ENCODE measurements at places on chromosomes 1 and 21.

- no peak for DNase-seq
Measured at GRCh38 chr1:153322568-153322967, 9.8 kb upstream of the PGLYRP3 start.

DNA sequence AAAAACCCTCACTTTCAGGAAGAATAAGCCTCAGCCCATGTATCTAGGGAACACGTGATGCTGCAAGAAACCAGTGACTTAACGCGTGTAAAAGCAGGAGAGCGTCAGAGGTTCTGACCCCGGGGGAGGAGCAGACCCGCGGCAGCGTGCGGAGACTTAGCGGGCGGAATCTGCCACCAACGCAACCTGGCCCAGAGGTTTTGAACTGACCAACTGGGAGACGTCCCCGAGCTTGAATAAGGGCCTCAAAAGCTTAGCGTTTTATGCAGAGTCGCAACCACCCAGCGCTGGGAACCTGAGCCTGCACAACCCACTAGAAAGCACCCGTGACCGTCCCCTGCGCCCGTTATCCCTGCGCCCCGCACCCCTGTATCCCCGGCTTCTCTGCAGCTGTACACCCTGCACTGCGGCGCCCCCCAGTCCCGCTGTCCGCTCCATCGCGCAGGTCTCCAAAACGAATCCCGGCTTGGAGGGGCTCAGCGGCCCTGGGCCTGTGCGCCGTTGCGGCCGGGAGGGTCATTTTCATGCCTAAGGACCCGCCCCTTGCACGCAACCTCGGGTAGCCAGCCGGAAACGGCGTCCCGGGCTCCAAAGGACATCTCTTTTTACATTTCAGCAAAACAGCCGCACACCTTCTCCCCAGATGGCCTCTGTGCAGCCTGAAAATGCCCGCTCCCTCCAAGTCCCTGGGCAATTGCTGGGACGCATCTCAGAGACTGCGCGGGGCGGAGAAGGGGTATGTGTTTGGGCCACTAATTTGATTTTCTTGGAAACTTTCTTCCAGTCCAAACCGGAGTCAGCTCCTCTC, 29.4 kb upstream of the TRIM17 start:
- DNase-seq = no peak

DNA sequence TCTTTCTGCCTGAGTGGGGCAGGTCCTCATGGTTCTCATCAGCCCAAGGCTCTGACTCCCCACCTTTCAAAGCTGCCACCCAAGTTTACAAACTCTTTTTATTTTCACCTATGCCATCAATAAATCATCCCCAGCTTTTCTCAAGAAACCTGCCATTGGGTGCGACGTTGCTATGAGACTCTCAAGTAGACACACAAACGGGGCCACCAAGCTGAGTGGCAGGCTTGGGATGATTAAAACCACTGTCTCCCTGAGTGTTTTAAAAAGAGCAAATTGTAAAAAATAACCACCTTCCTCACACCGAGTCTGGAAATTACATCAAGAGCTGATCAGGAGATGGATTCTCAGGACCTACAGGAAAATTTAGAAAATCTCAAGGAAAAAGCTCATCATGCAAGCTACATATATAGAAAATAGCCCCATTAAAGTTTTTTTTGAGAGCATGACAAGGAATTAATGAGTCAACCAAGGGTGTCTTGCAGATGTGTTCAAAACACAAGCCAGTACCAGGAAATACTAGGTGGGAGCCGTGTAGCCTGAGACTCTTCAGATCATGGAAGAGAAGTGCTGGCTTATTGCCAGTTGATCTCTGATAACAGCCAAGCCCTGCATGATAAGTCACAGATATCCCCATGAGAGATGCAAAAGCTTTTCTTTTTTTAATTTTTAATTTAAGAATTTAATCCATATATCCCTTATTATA, 158.4 kb upstream of the BACE2 start:
- no peak for DNase-seq

GRCh38 chr1:113905435-113905861, 322 bp downstream of the DCLRE1B start:
- no peak for DNase-seq

DNA sequence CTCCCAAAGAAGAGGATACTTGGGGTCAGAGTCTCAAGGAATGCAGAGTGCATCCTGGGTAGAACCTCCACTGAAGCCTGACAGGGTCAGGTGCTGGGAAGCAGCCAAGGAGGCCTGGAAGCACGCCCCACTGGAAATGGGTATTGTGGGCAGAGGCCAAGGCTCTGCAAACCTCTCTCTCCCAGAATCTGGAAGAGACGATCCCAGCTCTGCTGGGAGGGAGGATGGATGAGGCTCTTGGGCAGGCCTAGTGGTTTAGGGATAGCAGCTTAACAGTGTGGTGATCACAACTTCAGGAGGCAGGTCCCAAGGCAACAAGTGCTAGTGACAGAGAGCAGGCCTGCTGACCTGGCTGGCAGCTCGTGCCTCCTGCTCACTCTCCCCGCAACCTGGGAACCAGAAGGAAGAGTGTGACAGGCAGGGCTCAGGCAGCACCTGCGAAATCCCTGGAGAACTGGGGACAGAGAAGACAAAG, 641.0 kb downstream of the PLPP3 start:
- DNase-seq = no peak

- no peak for DNase-seq
Measured at GRCh38 chr21:36185523-36185922, 28.9 kb downstream of the DOP1B start.

GRCh38 chr21:31143036-31143435, 104.8 kb upstream of the KRTAP19-8 start:
- DNase-seq = no peak

GRCh38 chr1:155478270-155478852, 84.2 kb downstream of the ASH1L start:
- DNase-seq = no peak

GRCh38 chr1:245598524-245599305, 443.9 kb downstream of the KIF26B start:
- no peak for DNase-seq

GRCh38 chr1:206568256-206568655, 44.0 kb downstream of the EIF2D start:
- no peak for DNase-seq

DNA sequence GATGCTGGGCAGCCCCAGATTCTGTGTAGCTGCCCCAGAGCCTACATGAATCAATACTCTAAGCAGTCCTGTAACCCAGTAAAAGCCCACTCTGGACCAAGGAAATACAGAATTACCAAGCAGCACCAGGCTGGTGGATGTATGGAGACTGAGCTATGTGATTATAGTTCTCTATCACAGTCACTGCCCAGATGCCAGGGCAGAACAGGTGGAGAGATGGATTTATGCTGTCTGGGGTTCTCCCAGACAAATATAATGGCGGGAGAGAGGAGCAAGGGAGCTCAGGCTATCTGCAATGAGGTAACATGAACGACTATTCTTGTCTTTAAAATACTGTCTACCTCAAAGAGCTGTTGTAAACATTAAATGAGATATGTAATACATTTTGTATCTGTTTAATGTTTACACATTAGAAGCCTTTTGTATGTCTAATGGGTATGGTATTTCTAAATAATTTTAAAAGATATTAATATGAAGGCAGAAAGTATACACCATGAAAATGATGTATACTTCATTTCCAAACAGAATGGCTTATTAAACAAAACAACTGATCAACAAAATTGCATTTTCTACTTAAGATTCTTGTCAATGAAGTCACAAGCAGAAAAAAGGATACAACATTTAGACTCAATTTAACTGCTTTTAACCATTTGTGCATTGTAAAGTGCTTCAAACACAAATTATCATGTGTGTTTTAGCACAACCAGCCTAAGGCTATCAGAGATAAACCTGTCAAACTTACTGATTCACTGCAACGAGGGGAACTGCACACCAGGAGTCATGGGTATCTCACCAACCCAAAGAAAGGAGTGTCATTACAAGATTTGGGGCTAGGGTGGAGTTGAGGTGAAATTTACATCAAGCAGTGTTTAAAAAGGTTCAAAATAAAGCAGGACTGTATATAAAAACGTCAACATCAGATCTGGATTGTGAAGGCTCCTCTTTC, 3.0 kb downstream of the SDE2 start:
- DNase-seq = no peak

GRCh38 chr21:31912501-31912900, 39.7 kb downstream of the HUNK start:
- no peak for DNase-seq

- no peak for DNase-seq
Measured at GRCh38 chr1:5267603-5268235, 613.3 kb downstream of the AJAP1 start.

DNA sequence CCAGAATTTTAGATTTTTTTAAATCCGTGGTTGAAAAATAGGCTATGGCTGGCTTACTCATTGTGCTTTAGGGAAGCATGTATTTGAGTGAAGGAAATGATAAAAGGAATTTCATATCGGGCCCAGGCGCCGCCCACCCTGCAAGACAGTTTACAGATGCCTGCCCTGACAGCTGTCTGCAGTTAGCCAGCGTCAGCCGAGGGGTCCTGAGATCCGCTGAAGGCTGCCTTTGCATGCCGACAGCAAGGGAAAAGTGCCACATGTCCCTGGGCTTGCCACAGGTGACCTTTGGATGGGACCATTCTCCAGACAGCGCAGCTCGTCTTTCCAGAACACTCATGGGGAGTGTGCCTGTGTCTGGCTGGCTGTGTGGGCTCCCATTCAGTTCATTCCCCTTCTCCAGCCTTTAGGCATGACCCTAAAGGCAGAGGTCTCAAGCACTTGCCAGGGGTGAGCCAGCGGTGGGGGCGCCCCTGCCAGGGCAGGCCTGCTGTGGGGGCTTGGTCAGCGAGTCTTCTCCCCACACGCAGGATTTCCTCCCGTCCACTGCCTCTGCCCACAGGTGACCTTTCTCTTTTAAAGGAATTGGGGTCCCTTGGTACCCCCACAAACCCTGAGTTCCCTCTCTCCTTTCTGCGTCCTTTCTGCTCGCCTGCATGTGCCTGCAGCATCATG, 46.1 kb upstream of the TRAPPC10 start:
- no peak for DNase-seq

DNA sequence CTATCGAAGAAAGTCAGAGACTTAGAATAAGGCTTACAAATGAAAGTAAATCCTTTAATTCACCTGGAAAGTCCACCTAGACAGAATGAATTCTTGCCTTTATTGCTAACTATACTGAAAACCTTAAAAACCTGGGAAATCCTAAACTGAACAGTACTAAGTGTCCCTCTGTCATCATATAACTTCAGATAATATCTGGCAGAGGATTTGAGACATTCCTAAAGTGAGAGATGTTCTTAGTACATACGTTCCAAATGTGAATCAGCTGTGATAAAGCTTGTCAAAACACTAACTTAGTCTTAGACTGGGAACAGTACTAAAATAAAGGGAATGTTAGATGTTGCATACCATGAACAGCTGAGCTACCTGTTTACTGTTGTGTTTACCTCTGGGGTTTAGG, 121.7 kb downstream of the TNFSF18 start:
- DNase-seq = no peak

GRCh38 chr1:248704606-248705005, 2.0 kb upstream of the OR14I1 start:
- DNase-seq = no peak

- no peak for DNase-seq
Measured at GRCh38 chr1:30126848-30127247, 596.5 kb downstream of the MATN1 start.

- no peak for DNase-seq
Measured at GRCh38 chr1:56576880-56577405, 2.4 kb downstream of the PLPP3 start.

GRCh38 chr1:215529571-215529970, 37.5 kb upstream of the KCTD3 start:
- no peak for DNase-seq

- no peak for DNase-seq
Measured at GRCh38 chr1:74779750-74780149, 46.8 kb downstream of the TYW3 start.

DNA sequence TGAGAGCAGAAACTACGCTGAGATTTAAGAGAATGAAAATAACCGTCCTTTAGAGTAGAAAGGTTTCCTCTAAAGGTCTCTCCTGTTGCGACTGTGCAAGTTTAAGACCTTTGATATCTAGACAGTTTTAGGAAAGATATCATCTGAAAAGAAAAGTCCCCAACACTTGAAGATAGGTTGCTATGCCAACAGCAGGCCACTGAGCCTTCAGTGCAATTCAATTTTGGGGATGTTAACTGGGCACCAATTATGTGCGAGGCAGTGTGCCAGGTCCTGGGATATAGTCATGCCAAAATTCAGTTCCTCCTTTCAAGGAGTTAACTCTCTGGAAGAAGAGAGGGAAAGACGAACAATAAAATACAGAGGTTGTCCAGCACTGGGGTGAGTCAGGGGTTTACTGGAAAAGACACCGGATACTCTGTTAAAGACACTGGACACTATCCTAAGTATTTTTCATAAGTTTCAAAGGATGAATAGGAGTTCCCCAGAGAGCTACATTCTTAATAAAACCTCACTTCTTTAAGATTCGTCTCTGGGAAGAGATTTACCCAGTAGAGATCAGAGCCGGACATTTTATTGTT, 25.5 kb upstream of the ZNF281 start:
- DNase-seq = no peak

DNA sequence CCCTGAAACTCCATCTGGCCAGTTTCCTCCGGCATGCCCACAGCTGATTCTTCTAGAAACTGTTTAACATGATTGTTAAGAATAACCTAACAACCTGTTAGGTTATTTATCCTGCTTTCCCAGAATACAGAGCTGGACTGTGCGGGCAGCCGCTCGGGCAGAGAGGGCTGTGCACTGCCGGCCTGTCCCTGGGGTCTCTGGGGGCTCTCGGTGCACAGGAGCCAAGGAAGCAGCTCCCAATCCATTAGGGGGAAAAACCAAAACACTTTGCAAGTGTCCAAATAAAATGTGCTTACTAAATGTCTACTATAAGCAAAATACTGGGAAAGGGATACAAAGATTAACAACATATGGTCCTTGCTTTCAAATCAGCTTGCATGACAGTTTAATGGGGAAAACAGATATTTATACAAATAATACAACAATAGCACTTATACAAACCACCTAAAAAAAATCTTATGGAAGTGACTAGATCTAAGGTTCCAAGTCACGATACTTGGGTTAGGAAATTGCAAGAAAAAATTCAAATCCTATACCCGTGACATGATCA, 50.7 kb downstream of the HLCS start:
- DNase-seq = no peak

GRCh38 chr1:192702212-192702902, 66.4 kb downstream of the RGS13 start:
- DNase-seq = no peak
